Panc1 (cell line): ENCODE measurements at places on chromosomes 3 and 15. TPM values are rescaled to one million over a fixed set of nuclear protein-coding genes. Genes with fewer than 3 reads are reported as not detected.

Gene NR2E3
- total RNA-seq, result 0.98 TPM

Gene TTC21A
- 7.7 TPM for total RNA-seq

DNA sequence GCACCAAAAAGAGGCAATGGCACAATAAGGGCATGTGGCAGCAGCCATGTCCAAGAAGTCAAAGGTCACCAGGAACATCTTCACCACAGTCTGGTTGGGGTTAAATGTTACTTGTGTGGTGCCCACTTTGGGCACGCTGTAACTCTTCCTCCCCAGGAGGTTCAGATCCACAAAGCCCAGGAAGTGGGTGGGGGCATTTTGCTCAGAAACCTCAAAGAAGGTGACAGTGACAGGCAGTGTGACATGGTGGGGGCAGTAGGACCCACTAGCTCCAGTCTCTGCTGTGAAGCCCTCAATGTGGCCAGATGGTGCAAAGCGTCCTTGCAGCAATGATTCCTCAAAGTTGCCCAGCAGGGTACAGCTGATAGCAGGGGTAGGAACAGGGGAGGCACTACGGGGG, 5.8 kb downstream of the ZNF80 start:
- no peak overlapping the region for H3K27ac ChIP-seq
- H3K4me3 ChIP-seq, result no peak overlapping the region
- no peaks in the 10 kb centered on the region; the same call in 1 of the 2 replicates for H3K27me3 ChIP-seq
- DNase-seq, result no peak

GRCh38 chr3:177705976-177706823, 508.9 kb upstream of the TBL1XR1 start:
- no peaks in the 10 kb centered on the region; the same call in 1 of the 2 replicates for H3K4me1 ChIP-seq
- DNase-seq, result no peak
- H3K36me3 ChIP-seq, result no peaks in the 10 kb centered on the region

GRCh38 chr3:126659915-126660886, 5.3 kb upstream of the TXNRD3 start:
- DNase-seq, result no peak
- H3K4me1 ChIP-seq, result 0 out of 2 replicates have a peak, but pooled peaks cover 3% of the 10 kb centered on the region
- 0 out of 2 replicates have a peak, but pooled peaks cover 2% of the 10 kb centered on the region for H3K36me3 ChIP-seq
- no peak overlapping the region for H3K27ac ChIP-seq
- H3K27me3 ChIP-seq, result peaks cover 20% of the 10 kb centered on the region

- no peaks in the 10 kb centered on the region for H3K4me1 ChIP-seq
- H3K27me3 ChIP-seq, result no peaks in the 10 kb centered on the region
- H3K27ac ChIP-seq, result no peak overlapping the region
- DNase-seq, result no peak
- H3K36me3 ChIP-seq, result 0 out of 2 replicates have a peak, but pooled peaks cover 3% of the 10 kb centered on the region
These were observed 96.9 kb upstream of the UBP1 start for GRCh38 chr3:33537133-33537532.

DNA sequence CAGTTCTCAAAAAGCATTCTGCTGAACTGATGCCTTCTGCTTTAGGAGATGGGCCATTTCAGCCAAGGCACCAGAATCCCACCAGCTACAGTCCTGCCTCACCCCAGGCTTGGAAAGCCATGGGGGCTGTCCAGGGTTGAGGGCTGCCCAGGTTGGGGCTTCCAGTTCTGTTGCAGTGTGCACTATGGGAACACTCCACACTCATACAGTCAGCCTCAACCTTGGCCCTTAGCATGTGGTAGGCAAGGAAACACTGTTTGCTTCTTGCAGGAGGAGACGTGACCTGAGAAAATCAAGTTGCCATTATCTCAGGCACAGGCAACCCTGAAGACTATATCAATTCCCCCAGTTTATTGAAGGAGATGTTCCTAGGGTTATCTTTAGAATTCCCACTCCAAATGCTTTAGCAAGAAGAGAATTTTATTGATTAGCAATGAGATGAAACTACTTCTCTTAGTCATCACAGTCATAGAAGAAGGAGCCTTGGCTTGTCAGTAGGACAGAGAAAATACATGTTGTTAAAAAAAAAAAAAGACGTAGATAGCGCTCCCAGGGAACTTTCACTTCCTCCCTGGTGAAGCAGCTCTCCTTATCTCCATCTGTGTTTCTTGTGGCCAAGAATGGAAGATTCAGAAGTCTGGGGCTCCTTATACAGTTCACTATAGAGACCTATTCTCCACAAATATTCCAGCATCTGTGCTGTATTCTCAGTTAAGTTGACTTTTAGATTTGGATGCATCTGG, 38.3 kb upstream of the IL12A start:
- DNase-seq, result no peak
- peaks cover 8% of the 10 kb centered on the region for H3K27me3 ChIP-seq
- H3K27ac ChIP-seq, result no peak overlapping the region
- H3K4me1 ChIP-seq, result no peaks in the 10 kb centered on the region
- no peaks in the 10 kb centered on the region for H3K36me3 ChIP-seq

DNA sequence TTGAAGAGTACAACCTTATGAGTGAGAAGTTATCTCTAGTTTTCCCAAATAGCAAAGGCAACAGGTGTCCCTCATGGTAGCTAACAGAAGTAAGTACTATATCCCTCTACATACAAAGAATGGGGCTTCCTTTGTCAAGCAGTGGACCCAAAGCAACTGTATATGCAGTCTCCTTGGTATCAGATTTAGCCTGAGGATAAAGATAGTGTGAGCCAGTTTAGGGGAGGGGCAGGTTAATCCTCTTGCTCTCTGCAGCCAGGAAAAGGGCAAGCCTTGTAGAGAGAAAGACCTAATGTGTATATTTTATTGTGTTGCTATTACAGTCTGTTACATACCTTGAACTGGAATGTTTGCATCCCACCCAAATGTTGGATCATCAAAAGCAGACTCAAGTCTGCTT, 117.9 kb upstream of the COL8A1 start:
- H3K27ac ChIP-seq, result no peak overlapping the region
- no peaks in the 10 kb centered on the region for H3K27me3 ChIP-seq
- no peaks in the 10 kb centered on the region for H3K36me3 ChIP-seq
- DNase-seq, result no peak
